Lower leg skin (tissue), 4 donors: ENCODE measurements at places on chromosomes 2 and 18.

GRCh38 chr18:50594942-50595341 lies 35.1 kb downstream of the MAPK4 start:
- DNase-seq: no peak

- no peak for DNase-seq
These were observed 555.2 kb downstream of the DCDC2C start for GRCh38 chr2:4258563-4258962.

GRCh38 chr18:59516356-59517155 lies 157.5 kb upstream of the LMAN1 start:
- peak; percentile 75 for DNase-seq

- no peak for DNase-seq
These were observed 160.9 kb downstream of the FBXO15 start for GRCh38 chr18:73986711-73987110.

DNA sequence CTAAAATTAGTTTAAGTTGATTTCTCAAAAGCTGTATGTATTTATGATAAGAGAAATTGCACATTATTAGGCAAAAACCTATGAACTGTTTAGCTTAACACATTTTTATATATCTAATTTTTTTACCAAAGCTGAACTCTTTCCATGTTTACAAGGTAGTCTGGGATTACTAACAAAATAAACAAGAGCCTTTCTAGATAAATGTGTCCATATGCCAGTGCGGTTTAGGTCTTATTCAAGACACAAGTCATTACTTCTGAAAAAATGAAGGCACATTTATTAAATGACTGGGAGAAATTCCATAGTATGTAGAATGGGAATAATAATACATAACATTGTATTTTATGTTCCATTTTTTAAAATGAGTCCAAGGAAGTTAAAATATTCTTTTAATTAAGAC lies 82.0 kb downstream of the DPP4 start:
- DNase-seq: no peak
